ENCODE measurements at places on chromosomes 1 and 21.

DNA sequence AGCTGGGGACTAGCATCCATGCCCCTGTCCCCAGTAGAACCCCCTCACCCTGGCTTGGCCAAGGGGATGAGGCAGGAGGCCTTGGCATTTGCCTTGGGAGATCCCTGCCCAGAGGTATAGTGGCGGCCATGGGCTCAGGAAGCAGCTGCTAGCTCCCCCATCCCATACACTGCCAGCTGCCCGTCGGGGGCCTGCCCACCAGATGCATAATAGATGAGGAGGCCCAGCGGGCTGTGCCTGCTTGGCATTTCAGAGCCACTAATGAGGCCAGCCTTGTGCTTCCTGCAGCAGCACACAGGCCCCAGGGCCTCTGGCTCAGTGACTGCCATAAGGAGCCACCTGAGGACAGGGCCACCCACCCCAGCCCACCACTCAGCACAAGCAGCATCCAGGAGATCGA, 23.6 kb downstream of the RAP1GAP start:
- DNase-seq: no peak

GRCh38 chr1:67818725-67819301, 14.5 kb downstream of the GNG12 start:
- no peak for DNase-seq

- no peak for DNase-seq
Measured at GRCh38 chr1:79638382-79638781, 631.9 kb upstream of the ADGRL4 start.

GRCh38 chr1:225445639-225446594, 18.1 kb upstream of the LBR start:
- DNase-seq: no peak

- DNase-seq: no peak
Measured at GRCh38 chr21:28627691-28628090, 365.0 kb downstream of the LTN1 start.

GRCh38 chr1:203772836-203773235, 7.9 kb downstream of the LAX1 start:
- no peak for DNase-seq

- DNase-seq: peak; percentile 45
Measured at GRCh38 chr1:89547563-89548116, 23.0 kb downstream of the LRRC8B start.

GRCh38 chr1:184407816-184408510, 21.1 kb downstream of the C1orf21 start:
- DNase-seq: peak; percentile 57

DNA sequence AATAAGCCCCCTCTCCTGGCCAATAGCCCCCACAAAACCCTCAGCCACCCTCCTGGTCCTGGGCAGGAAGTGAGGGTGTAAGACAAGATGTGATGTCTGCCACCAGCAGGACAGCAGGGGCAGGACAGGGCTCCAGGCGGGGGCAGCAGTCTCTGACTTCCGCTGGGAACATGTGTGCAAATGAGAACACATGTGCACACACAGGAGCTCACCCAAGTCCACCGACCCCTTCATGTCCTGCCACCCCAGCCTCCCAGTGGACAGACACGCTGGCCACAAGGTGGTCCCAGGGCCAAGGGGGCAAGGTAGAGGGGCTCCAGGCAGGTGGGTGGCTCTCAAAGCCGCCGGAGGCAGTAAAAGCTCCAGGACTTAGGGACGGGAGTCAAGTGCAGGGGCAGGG, 60.1 kb downstream of the KCNAB2 start:
- no peak for DNase-seq

DNA sequence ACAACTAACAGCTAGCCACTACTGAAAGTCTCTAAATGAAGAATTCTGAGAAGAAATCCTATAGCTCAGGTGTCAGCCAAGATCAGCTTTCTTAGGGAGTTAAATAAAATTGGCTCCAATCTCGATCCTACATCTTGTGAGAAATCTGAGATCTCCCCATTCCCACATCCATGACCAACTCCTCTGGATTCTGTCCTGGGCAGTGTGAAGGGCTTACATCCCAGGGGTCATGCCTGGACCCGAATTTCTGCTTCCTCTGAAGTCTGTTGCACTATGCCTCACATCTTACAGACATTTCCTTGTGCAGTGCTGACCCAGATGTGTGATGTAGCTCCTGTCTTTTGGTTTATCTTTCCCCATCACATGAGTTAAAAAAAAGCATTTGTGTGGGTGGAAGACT, 4.8 kb upstream of the TNN start:
- no peak for DNase-seq

DNA sequence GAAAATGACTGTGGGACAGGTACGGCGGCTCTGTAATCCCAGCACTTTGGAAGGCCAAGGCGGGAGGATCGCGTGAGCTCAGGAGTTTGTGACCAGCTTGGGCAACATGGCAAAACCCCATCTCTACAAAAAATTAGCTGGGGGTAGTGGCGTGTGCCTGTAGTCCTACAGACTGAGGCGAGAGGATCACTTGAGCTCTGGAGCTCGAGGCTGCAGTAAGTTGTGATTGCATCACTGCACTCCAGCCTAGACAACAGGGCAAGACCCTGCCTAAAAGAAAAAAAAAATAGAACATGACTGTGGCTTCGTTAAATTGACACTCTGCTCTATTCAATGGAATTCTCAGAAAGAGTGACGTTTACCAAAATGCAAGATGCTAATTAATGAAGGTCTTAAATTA, 3.9 kb upstream of the DBT start:
- no peak for DNase-seq

DNA sequence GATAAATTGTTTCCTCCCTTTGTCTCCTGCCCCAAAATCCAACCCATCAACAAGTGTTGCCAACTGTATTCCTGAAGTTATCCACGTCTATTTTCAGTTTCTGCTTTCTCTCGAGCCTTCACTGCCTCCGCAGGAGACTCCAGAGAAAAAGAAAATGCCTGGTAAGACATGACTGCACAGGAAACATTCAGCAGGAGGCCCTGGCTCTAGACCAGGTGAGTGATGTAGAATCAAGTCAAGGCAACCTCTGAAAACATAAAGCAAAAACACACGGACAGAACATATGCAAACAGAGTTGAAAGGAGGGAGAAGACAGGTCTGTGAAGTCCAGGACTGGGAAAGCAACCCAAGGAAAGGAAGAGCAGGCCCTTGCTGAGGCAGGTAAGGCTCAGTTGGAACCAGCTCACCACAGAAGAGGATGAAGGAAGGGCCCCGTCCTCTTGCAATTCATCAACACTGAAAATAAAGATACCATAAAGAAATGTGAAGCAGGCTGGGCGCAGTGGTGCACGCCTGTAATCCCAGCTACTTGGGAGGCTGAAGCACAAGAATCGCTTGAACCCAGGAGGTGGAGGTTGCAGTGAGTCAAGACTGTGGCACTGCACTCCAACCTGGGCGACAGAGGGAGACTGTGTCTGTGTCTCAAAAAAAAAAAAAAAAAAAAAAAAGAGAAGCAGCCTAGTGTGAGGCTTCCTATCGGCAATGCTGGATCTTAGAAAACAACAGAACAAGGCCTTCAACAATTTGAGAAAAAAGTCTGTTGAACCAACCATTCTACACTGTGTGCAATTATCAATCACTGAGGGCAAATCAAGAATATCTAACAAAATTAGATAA, 8.8 kb downstream of the NOL9 start:
- no peak for DNase-seq

- no peak for DNase-seq
Measured at GRCh38 chr1:240765732-240766363, 153.9 kb upstream of the GREM2 start.

DNA sequence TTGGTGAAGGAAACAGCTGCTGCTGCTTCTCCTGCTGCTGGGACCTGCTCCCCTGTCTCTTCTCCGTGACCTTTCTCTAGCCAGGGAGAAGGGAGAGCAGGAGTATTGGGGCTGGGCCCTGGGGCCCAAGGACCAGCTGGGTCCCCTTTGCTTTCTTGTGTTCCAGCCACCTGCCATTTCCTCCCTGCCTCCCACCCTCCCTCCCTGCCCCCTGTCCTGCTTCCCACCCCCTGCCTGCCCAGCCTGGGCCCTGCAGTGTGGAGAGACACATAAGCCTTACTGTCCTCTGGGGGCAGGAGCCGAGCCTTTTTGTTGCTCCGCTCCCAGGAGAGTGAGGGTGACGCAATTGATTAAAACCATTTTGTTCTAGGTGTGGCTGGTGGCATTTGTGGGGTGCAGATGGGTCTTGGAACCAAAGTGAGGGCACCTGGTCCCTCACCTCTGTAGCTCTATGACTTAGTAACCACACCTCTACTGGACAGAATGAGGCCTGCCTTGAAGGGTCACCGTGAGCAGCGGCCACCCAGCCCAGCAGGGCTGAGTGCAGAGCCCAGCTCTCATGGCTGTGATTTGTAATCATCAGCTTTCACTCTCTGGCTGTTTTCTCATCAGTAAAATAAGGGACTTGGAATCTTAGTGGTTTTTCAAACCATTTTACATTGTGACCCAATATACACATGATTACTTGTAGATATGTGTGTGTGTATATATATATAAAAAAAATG, 13.9 kb upstream of the TMEM222 start:
- DNase-seq: peak; percentile 76

- DNase-seq: no peak
Measured at GRCh38 chr1:207925210-207925609, 14.3 kb upstream of the CD34 start.

DNA sequence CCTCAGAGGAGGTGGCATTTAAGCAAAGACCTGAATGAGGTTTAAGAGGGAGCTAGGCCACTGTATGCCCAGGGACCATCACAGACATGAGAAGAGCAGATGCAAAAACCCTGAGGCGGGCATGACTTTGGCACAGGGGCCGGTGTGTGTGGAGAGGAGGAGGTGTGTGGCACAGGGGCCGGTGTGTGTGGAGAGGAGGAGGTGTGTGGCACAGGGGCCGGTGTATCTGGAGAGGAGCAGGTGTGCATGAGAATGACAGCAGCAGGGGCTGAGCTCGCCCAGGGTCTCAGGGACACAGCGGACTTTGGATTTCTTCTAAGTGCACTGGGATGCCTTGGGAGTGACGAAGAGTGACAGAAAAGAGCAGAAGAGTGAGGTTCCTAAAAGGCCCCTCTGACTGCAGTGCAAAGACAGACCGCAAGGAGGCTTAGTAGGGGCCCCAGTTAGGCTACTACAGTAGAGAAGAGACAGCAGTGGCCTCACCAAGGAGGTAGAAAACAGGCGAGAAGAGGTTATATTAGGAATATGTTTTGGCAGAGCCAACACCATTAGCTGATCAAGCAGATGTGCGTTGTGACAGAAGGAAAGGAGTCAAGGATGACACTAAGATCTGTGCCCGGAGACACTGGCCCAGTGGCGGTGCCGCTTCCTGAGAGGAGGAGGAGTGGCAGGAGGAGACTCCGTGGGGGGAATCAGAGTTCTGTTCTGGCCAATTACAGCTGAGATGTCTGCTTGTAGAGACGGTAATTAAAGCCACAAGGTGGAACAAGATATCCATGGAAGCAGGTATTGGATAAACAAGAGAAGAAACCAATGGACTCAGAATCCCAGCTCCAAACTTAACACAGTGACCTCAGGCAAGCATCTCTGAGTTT, 18.4 kb downstream of the ZBTB17 start:
- no peak for DNase-seq

DNA sequence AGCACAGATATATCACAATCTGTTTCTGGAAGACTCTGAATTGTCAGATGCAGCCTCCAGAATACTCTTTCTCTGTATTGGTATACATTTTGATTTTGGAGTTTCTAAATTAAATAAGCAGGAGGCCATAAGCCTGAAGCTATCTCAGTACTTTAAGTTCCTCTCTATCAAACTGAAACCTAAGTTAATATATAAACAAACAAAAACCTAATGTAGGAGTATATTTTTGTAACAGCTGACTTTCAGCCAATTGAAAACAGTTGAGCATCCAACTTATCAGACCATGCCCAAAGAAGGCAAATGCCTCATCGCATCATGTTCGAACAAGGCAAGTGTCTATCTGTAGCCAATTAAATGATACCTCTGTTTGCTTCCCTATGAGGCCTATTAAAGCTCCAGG, 1054.4 kb downstream of the AMY1C start:
- DNase-seq: no peak

GRCh38 chr1:94962409-94963265, 35.7 kb upstream of the CNN3 start:
- no peak for DNase-seq

DNA sequence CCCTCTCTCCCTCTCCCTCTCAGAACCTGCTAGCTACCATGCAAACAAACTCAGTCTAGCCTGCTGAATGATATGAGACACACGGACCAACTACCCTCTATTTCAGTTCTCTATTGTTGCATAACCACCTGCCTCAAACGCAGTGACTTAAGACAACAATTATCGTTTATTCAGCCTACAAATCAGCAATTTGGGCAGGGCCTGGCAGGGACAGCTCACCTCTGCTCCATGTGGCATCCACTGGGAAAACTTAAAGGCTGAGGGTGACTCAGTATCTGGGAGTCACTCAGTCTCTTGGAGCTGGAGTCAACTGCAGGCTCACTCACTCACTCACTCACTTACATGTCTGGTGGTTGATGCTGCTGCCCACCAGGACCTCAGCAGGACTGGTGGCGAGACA, 121.3 kb downstream of the SEC16B start:
- no peak for DNase-seq

DNA sequence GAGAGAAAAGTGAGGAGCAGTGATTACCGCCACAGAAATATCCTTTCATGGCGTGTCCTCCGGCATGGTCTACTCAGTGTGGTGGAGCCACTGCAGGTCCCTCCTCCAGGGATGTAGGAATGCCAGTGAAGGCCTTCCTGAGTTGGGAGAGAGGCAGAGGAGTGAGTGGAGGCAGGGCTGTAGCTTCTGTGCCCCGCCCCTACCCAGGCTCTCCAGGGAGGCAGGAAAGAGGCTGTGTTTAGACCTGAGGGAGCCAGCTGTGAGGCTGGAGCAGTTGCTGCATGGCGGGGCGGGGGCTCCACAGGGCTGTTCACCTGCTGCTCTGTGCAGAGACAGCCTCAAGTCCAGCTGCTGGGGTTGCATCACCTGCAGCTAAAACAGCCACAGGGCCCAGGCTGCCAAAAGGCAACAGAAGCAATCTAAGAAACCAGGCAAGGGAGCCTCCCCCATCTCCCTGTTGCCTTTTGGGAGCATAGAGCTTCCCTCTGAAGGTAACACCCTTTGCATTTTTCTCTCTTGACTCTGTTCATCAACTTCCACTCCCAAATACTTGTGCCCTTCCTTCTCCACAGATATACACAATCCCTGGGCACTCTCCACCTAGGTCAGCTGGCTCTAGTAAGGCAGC, 801 bp upstream of the ANXA9 start:
- peak; percentile 98 for DNase-seq

GRCh38 chr1:179340918-179341317, 24.9 kb upstream of the AXDND1 start:
- DNase-seq: no peak

DNA sequence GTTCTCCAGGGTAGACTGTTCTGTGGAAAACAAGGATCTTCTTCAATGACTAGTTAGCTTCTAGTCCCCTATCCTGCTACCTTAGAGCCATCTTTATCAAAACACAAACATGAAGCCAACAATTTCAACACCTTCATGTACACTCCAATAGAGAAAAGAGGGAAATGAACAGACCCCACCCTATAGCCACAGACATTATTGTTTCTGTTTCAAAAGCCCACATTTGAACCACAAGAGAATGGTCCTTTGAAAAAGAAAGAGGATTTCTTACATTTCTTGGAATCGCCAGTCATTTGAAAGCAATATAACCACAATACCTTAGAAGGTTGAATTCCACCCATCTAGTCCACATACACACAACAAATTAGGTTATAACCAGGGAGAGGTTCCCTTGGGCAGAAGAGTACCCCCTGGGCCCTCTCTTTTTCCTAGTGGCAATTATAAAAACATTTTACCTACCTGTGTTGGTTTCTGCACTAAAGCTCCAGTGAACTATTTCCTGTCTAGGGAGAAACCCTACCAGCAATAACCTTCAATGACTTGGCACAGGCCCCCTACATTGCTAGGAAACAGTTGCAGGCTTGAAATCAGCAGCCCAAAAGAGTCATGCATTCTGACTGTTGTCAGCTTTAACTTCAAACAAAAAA, 2.7 kb upstream of the LPGAT1 start:
- DNase-seq: no peak

Measured in NCI-H1417 (cell line).